Endothelial cell (in vitro differentiated cells): ENCODE measurements at places on chromosomes 12 and 14. TPM values are rescaled to one million over a fixed set of nuclear protein-coding genes. Genes with fewer than 3 reads are reported as not detected.
A peak's percentile ranks its signal among the peaks of the same experiment; 100 is the strongest.

SIX6 gene
- not detected for total RNA-seq

DNA sequence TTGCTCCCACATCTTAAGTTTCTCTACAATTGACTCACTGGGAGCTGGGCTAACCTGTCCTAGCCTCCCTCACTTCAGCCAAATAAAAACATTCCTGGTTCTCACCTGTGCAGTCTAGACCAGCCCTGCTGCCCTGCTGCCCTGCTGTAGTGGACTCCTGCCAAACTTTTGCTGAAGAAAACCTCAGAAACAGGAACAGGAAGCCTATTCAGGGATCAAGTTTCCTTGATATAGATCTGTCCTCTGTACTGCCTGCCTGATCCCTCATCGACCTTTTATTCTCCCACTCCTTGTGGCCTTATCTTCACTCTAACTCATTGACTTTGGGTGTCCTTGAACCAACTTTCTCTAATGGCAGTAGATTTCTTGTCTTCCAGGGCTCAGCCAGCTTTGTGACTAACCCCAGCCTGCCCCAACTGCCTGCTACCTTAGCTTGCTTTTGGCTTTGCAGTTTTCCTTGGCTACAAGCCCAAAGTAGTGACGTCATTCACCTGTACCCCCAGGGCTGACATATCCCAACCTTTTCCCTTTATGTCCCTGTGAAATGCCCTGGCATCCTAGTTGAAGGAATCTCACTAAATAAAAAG is 234.8 kb downstream of the DUSP6 start:
- no peak overlapping the region for H3K4me3 ChIP-seq
- H3K27me3 ChIP-seq: no peaks in the 10 kb centered on the region
- H3K36me3 ChIP-seq: no peaks in the 10 kb centered on the region
- DNase-seq: peak; percentile 7
- peaks cover 26% of the 10 kb centered on the region for H3K4me1 ChIP-seq

RNU7-1 gene
- total RNA-seq: not detected

CLEC1B gene
- total RNA-seq: not detected

SMCO3 gene
- total RNA-seq: 0.13 TPM

DNA sequence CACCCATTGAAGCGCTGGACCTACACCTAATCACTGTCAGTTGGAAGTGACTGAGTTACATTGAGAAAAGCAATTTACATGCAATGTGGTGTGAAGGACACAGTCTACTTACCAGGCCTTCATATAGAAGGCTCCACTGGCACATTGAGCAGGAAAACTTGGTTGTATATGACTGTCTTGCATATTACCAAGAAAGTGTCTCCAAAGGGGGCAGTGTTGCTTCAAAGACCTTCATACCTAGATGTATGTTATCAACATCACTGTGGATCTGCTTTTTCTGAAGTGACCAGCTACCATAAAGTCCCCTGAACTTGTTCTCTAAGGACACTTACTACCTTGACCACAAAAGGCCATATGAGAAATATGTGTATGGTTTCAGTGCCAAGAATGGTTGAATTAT is 64.1 kb downstream of the NELL2 start:
- H3K4me1 ChIP-seq: no peaks in the 10 kb centered on the region
- no peaks in the 10 kb centered on the region for H3K27me3 ChIP-seq
- H3K4me3 ChIP-seq: no peak overlapping the region
- DNase-seq: no peak
- no peaks in the 10 kb centered on the region for H3K36me3 ChIP-seq

GRCh38 chr14:77046721-77047120 is 18.2 kb upstream of the IRF2BPL start:
- DNase-seq: no peak
- no peak overlapping the region for H3K4me3 ChIP-seq
- peaks cover 6% of the 10 kb centered on the region for H3K27me3 ChIP-seq

DNA sequence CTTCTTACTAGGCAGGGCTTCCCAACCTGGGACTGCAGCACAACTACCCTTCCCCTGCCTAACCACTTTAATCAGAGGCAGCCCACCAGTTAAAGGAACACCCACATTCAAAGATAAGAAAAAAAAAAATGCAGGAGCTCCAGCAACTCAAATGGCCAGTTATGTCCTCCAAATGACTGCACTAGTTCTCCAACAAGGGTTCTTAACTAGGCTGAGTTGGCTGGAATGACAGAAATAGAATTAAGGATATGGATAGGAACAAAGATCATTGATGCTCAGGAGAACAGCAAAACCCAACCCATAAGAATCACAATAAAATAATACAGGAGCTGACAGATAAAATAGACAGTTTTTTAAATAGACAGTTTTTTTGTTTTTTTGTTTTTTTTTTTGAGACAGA is 154.2 kb downstream of the PLCZ1 start:
- no peak overlapping the region for H3K27ac ChIP-seq
- no peaks in the 10 kb centered on the region for H3K36me3 ChIP-seq
- no peaks in the 10 kb centered on the region for H3K27me3 ChIP-seq

GRIP1 gene
- 36.2 TPM for total RNA-seq

KCNA1 gene
- total RNA-seq: 0.62 TPM

DNA sequence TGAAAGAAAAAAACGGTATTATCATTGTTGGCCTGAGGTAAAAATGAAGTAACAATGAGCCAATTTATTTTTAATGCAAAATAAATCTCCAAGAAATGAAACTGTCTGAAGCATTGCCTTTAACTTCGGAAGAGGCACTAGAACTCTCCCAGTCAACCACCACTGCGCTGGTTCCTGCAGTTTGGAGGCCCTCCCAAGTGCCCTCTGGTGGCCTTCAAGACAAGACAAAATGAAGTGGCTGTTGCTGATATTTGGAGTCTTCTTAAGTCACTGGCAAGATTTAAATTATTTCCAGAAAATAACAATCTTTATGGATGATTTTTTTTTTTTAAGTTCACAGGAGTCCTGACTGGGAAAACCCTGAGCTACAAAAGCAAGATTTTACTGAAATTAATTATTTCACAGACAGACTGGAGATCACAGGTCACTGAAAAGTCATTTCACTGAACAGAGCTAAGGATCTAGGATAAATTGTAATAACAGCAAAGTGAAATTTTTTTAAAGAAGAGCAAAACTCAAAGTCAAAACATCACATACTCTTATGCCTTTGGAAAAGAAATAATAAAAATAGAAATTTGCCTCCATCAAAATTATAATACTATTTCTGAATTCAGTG is 58.2 kb downstream of the DICER1 start:
- H3K4me3 ChIP-seq: no peak overlapping the region
- peaks cover 4% of the 10 kb centered on the region for H3K27me3 ChIP-seq
- peaks cover 8% of the 10 kb centered on the region for H3K36me3 ChIP-seq
- no peak overlapping the region for H3K27ac ChIP-seq

- H3K4me3 ChIP-seq: no peak overlapping the region
- DNase-seq: no peak
- H3K4me1 ChIP-seq: peaks cover 5% of the 10 kb centered on the region
- no peak overlapping the region for H3K27ac ChIP-seq
Observed at GRCh38 chr12:124098887-124099286, 125.9 kb downstream of the ZNF664 start.

GRCh38 chr12:116864371-116865160 is 16.7 kb downstream of the HRK start:
- no peak for DNase-seq
- peaks cover 4% of the 10 kb centered on the region for H3K27me3 ChIP-seq
- no peak overlapping the region for H3K27ac ChIP-seq
- no peaks in the 10 kb centered on the region for H3K36me3 ChIP-seq

- peaks cover 7% of the 10 kb centered on the region for H3K27me3 ChIP-seq
- H3K4me3 ChIP-seq: no peak overlapping the region
- DNase-seq: no peak
- no peak overlapping the region for H3K27ac ChIP-seq
- peaks cover 40% of the 10 kb centered on the region for H3K36me3 ChIP-seq
Observed at GRCh38 chr12:2999265-2999841, 40.2 kb downstream of the TEAD4 start.

CLEC14A gene
- total RNA-seq: 5.1 TPM

DNA sequence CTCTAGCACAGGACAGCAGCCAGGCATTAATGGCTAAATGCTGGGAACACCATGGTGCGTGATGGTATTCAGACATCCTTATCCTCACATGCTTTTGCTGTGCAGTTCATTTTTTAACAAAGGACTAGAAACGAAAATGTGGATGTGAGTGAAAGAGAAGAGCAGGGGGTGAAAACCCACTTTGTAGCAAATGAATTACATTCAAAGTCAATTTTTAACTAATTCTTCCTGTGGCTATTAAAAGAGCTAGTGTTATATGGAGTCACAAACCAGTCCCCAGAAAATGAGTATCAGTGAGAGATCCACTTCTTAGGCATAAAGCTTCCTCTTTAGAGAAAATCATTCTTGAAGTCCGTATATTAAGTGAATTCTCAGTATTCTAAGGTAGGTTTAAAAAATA is 592.0 kb upstream of the LMO3 start:
- no peaks in the 10 kb centered on the region for H3K4me1 ChIP-seq
- no peak overlapping the region for H3K27ac ChIP-seq
- H3K27me3 ChIP-seq: no peaks in the 10 kb centered on the region
- H3K4me3 ChIP-seq: no peak overlapping the region

- no peak overlapping the region for H3K27ac ChIP-seq
- H3K4me3 ChIP-seq: no peak overlapping the region
- DNase-seq: no peak
- H3K27me3 ChIP-seq: peaks cover 1% of the 10 kb centered on the region
Observed at GRCh38 chr12:41096797-41097196, 91.3 kb upstream of the PDZRN4 start.

DNA sequence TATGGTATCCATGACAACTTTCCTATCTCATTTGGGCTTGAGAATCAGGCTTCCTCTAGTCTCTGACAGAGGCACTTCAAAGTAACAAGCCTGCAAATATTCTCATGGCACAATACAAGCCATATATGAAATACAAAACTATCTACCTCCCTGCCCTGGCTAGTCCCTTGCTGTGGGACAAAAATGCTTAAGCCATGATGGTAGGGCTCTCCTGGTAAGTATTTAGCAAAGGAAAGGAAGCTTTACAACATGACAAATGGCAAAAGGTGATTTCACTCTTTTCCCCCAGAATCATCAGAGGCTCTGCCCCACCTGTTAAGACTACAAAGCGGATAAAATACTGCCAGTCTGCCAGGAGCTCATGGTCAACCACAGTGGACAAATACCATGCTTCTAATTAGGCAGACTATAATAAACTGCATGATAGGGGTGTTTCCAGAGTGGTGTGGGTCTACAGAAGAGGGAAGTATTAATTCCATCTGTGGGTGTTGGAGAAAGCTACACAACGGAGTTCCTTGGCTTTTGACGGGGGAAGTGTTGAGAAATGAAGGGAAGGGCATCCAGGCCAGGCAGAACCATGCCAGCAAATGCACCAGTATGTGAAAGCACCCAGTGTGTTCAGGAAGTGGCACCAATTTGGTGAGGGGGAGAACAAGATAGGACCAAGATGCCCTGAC is 92.9 kb downstream of the SPTSSA start:
- no peak for DNase-seq
- no peaks in the 10 kb centered on the region for H3K4me1 ChIP-seq
- no peak overlapping the region for H3K4me3 ChIP-seq
- no peaks in the 10 kb centered on the region for H3K36me3 ChIP-seq

DNA sequence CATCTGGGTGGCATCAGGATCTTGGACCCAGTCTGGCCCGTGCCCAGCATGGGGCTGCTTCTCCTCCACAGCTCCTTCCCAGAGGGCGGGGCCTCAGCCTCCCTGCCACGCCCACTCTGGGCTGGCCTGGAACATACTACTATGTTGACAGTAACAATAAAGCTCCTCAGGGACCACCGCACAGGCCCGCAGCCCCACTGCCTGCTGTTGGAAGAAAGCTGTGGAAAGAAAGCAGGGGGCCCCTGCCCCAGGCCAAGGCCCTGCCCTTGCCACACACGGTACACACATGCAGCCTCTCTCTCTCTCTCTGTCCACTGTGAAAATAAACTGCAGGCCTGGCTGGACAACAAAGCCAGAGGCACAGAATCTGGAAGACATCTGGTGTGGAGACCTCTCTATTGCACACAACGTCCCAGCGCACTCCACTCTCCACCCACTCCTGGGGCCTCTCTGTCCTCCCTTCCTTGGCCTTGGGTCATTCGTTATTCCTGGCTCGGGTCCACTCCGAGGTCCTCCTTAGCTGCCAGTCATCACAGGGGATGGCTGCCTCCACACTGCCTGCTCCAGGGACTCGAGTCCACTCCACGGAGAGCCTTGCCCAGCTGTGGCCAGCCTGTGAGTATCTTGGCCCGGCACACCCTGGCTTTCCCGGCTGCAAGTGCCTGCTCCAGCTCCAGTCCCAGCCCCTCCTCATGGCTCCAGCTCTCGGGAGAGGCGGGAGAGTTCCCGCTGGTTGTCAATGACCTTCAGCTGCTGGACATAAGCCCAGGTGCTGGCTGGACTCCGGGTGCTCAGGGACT is 11.8 kb upstream of the ENDOU start:
- H3K27me3 ChIP-seq: peaks cover 21% of the 10 kb centered on the region
- peaks cover 30% of the 10 kb centered on the region for H3K36me3 ChIP-seq
- H3K27ac ChIP-seq: no peak overlapping the region

DNA sequence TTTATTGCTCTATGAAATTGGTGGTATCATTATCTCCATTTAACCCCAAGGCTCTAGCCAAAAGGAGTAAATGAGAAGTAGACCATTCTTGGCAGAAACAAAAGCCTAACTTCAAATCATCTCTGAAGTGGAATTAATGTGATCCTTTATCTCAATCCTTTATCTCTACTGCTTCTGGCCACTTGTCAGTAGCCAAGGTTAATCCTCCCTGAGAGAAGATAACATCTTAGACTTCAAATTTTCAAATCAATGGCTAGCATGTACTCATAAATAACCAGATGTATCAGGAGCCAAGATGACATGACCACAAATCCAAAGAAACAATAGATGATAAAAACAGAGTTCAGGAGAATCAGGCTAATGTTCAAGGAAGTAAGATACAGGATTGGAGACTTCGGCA is 123.1 kb upstream of the RASSF8 start:
- no peak for DNase-seq
- peaks cover 1% of the 10 kb centered on the region for H3K27me3 ChIP-seq
- H3K4me1 ChIP-seq: no peaks in the 10 kb centered on the region
- H3K27ac ChIP-seq: no peak overlapping the region
- no peaks in the 10 kb centered on the region for H3K36me3 ChIP-seq

- H3K4me3 ChIP-seq: no peak overlapping the region
- no peaks in the 10 kb centered on the region for H3K4me1 ChIP-seq
- H3K27me3 ChIP-seq: peaks cover 2% of the 10 kb centered on the region
- H3K36me3 ChIP-seq: no peaks in the 10 kb centered on the region
- no peak overlapping the region for H3K27ac ChIP-seq
- DNase-seq: no peak
Observed at GRCh38 chr12:32946504-32947131, 50.0 kb upstream of the PKP2 start.

MYH6 gene
- total RNA-seq: 1.6 TPM

RNF212B gene
- not detected for total RNA-seq

- H3K27ac ChIP-seq: no peak within 1 kb of the TSS
- peaks cover 4% of the 10 kb centered on the region for H3K27me3 ChIP-seq
- no peaks in the 10 kb centered on the region for H3K36me3 ChIP-seq
- H3K4me1 ChIP-seq: peaks cover 7% of the 10 kb centered on the region
- peak; percentile 31 for DNase-seq
- H3K4me3 ChIP-seq: no peak within 1 kb of the TSS
Observed at GRCh38 chr12:46825591-46826414, at the start of gene SLC38A4. Gene SLC38A4 (minus strand): TSS chr12:46825997. CDS start chr12:46793071, 32,926 bp downstream.
